Stimulated activated effector memory CD8-positive, alpha-beta T cell treated with anti-CD3 and anti-CD28 coated beads, Interleukin-12 subunit alpha, Interleukin-12 subunit beta, amount 100 ng/mL, for 72 hours (primary cell): ENCODE measurements at places on chromosomes 5 and 9.

- no peak for DNase-seq
Measured at GRCh38 chr5:36741128-36741527, 134.7 kb downstream of the SLC1A3 start.

GRCh38 chr5:129631961-129632360 is 115.9 kb upstream of the MINAR2 start:
- DNase-seq = no peak

- no peak for DNase-seq
Measured at GRCh38 chr5:69261034-69261433, 26.3 kb downstream of the CDK7 start.

GRCh38 chr5:32279223-32279622 is 33.5 kb downstream of the MTMR12 start:
- no peak for DNase-seq

- no peak for DNase-seq
Measured at GRCh38 chr5:78964889-78965288, 20.2 kb downstream of the ARSB start.

DNA sequence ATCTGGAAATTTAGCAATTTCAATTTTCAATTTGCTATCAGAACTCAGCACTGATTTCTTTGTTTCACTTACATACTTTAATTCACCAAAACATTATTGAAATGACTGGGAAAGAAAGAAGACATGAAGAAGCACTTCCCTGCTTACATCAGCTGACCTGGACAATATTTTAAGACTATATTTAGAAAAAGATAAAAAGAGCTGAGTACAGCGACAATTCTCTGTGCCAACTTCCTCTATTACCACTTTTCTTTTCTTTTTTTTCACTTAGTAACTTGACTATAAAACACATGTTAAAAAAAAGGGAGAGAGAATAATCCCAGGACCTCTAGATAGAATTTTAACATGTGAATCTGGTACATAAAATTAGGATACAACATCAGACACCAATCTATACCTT is 35.6 kb downstream of the MEF2C start:
- no peak for DNase-seq
